Activated T-helper 9 cell treated with anti-CD3 and anti-CD28 coated beads, Interleukin-2, amount 50 U/mL, for 16 hours (primary cell): ENCODE measurements at places on chromosomes 12 and 14.

DNA sequence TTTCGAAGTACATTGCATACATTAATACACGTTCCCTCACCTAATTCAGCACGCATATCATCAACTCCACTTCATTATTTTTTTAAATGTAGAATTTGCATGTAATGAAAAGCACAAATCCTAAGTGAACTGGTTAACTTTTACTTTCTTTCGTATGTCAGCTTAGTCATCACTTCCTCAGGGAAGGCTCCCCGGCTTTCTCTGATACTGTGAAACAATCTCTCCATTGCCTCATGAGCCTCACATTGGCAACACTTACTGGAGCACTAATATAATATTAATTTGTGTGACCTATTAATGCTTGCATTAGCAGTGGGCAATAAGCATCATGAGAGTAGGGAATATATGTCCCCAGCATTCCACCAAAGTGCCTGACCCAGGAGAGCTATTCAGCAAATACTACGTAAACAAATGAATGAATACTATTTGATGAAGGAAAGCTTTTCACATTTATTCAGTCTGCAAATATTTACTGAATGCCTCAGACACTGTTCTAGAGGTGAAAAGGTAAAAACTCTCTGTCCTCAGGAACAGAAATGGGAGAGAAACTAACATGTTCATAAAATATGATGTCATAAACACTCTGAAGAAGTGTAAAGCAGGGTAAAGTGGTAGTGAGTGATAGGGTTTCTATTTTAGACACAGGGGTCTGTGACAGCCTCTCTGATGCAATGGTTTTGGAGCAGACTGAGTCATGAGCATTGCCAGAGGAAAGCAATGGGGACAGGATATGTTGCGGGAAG lies 327.5 kb upstream of the DIO2 start:
- DNase-seq: no peak

GRCh38 chr12:21433525-21433924 lies 3.9 kb upstream of the PYROXD1 start:
- DNase-seq: no peak

DNA sequence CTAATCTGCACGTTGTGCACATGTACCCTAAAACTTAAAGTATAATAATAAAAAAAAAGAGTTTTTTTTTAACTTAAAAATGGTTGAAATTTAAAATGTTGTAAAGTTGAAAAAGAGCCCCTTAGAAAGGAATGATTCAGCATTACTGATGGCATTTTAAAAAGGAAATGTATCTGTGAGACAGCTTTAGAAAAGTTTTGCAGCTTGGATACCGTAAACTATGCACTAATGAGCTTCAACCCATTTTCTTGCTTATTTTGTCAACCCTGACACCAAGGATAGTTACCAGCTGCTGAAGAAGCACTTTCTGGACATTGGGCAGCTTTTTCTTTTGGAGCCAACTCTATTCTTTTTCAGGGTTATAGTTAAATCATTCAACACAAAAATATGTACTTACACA lies 4.3 kb downstream of the BICD1 start:
- no peak for DNase-seq

- DNase-seq: no peak
Measured at GRCh38 chr12:95396849-95397468, 77.0 kb upstream of the METAP2 start.

DNA sequence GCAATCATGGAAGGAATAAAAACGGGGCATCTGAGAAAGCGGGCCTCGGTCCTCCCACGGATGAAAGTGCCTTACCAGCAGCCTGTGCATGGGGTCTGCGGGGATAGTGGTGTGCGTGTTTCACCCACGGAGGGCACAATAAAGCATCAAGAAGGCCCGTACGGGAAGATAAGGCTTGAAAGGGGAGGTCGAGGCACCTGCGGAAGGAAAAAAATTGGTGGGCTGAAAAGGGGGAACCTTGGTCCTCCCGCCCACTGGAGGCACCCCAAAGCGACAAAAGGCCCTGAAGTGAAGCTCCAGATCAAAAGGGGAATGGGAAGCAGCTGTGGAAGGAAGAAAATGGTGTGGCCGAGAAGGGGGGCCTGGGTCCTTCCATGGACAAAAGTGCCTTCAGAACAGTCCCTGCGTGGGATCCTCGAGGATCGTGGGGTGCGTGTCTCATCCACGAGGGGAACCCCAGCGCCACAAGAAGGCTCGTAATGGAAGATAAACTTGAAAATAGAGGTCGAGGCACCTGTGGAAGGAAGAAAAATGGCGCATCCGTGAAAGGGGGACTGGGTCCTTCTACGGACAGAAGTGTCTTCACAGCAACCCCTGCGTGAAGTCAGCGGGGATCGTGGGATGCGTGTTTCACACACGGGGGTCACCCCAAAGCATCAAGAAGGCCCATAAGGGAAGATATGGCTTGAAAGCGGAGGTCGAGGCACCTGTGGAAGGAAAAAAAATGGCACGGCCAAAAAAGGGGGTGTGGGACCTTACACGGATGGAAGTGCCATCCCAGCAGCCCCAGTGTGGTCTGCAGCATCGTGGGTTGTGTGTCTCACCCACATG lies 276.9 kb downstream of the ALG10 start:
- DNase-seq: no peak

- DNase-seq: peak; percentile 72
Measured at GRCh38 chr12:48350249-48351021, at the start of gene ZNF641. Gene ZNF641, minus strand, starts transcription at chr12:48350919. Its CDS starts 2,829 bp downstream, at chr12:48348090.

DNA sequence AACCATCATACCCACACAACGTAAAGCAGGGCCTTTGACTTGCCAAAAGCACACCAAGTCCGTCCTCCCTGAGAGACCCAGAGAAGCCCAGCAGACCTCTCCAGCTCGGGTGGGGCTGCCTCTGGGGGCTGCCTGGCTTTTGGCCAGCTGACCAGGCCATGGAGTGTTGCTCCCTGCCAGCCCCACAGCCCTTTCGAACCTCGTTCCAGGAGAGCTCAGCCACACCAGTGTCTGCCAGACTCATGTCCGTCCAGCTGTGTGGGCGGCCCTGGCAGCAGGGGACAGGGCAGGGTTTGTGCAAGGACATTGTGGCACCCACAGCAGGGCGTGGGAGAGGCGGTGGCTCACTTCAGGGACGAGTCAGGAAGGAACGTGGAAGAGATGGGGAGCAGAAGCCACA lies 22.6 kb upstream of the IRF2BPL start:
- no peak for DNase-seq

DNA sequence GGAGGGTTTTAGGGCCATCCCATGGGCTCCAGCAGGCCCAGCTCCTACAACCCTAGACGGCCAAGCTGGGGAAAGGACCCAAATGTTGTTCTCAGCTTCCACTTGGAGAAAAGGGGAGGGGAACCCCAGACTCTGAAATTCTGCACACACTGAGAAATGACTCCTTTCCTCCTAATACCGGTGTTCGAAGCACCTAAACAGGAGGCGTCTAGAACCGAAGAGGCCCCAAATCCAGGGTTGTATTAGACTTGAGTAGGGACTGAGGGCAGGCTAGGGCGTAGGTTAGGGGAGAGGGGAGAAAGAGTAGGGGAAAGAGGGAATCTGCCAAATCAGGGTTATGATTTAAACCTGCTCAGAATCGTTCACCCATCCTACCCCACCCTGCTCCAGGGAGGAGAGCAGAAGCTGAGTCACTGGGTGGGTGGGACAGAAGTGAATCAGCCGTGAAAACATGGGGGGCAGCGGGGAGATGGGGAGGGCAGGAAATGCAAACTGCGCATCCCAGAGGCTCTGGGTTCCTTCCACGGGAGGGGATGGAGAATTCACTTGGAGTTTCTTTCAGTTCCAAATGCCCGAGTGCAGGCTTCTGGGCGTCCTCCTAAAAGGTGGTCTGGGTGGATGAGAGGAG lies 1.0 kb downstream of the IGFBP6 start:
- DNase-seq: no peak

DNA sequence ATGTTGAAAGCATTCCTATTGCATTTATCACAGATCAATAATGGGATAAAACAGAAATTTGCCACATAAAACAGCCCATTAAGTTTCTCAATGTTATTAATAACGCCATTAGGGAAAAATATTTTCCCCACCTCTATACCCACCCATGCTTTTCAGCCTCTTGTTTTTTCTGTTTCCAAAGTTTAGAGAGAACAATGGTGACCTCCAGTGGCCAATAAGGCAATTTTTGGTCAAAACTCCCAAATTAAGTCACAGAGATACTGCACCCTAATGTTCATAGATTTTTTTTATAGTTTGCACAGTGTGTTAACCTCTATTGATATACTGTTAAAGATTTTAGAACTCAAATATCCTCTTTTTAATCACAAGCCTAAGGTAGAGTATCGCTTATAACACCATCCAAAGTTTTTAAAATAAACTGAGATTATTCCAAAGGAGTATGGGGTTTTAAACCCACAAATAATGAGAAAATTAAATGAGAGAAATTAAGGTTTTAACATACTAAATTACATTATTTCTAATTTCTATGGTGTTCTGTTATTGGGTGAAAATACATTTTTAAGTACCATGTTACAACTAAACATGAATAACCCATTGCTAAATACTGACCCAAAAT lies 184.7 kb upstream of the DCN start:
- DNase-seq: no peak

DNA sequence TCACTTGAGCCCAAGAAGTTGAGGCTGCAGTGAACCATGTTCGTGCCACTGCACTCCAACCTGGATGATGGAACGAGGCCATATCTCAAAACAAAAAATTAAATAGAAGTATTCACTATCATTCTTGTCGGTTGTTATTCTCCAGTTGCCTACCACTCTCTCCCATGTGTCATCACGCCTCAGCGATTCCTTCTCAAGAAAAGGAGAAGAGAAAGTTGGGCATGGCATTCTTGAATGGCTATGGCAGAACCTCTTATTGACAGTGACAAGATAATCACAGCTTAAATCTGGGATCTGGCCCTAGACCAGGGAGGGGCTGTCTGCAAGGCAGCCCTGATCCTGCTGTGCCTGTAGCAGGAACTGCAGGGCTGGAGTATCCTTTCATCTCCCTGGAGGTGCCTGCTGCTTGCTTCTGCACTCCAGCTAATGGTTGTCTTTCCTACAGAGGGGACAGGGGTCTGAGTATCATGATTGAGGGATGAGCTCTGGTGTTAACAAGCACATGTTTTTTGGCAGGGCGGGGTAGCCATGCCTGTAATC lies 12.8 kb upstream of the MLEC start:
- DNase-seq: no peak

- peak; percentile 30 for DNase-seq
Measured at GRCh38 chr12:12461923-12462315, 100.7 kb downstream of the DUSP16 start.

DNA sequence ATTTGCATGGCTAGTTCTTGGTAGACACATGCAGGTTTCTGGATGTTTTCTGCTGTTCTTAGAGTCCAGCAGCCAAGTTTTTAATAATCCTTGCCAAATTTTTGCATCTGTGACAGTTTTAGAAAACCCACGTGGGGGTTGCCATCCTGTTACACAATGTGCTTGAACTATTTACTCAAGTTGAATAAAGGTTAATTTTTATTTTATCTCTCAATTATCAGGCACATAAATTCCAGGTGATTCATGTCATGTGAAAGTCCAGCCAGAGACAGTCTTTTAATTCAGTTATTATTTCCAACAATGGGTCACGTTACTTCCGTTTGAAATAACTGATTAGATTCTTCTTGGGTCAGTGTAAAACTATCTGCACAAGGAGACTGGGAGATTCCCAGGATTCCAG lies 15.7 kb downstream of the MYRFL start:
- DNase-seq: no peak
